ENCODE measurements at places on chromosomes 16 and 17.

- DNase-seq: no peak
These were observed 13.2 kb upstream of the RBFOX3 start for GRCh38 chr17:79623786-79624717.

DNA sequence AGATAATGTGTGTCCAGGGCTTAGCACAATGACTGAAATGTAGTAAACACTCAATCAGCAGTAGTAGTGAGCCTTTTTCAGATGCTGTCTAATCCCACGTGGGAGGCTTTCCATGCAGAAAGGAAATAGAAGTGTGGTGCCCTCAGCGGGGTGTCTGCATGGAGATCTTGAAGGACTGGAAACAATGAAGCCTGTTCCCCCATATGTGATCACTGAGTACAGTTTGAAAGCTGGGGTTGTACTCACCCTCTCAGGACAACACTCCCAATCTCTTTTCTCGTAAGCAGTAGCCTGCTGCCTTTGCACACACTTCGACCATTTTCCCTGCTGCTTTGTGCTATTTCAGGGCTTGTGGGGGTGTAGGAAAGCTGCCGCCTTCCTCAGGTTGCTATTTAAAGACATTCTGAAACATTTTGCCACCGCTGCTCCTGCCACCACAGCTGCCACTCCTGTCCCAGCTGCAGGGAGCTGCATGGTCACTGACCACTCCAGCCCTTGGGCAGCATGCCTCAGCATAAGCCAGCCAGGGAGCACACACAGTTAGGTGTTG, 40.6 kb upstream of the HAS3 start:
- DNase-seq: no peak

- no peak for DNase-seq
These were observed 21.7 kb downstream of the KNOP1 start for GRCh38 chr16:19696328-19696727.

DNA sequence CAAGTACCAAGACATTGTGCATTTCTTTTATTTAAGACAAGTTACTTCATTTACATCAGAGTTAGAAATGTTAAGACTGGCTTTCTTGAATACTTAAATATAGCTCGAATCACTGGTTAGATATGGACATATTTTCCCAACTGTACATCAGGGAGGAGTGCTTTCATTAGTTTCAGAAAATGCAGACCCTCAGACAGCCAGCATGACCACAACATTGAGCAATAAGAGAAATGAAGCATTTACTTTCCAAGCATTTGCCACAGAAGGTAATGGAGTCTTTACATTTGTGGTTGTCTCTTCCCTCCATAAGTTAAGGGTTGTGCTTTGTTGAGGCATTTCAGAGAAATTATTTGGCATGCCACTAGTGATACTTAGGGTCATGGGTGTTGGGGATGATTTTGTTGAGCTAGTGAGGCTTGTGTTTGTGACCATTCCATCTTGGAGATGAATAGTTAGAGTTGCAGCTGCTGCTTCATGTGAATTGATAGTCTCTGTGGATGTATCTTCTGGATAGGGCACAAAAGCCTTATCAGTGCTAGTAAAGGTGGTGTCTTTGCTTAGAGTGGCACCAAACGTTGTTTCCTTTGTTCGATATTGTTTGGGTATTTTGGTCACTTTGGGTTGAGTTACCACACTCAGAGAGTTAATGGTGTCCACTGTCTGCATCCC, 2.1 kb downstream of the OMG start:
- no peak for DNase-seq

GRCh38 chr17:70127221-70127873, 42.0 kb upstream of the KCNJ2 start:
- no peak for DNase-seq

DNA sequence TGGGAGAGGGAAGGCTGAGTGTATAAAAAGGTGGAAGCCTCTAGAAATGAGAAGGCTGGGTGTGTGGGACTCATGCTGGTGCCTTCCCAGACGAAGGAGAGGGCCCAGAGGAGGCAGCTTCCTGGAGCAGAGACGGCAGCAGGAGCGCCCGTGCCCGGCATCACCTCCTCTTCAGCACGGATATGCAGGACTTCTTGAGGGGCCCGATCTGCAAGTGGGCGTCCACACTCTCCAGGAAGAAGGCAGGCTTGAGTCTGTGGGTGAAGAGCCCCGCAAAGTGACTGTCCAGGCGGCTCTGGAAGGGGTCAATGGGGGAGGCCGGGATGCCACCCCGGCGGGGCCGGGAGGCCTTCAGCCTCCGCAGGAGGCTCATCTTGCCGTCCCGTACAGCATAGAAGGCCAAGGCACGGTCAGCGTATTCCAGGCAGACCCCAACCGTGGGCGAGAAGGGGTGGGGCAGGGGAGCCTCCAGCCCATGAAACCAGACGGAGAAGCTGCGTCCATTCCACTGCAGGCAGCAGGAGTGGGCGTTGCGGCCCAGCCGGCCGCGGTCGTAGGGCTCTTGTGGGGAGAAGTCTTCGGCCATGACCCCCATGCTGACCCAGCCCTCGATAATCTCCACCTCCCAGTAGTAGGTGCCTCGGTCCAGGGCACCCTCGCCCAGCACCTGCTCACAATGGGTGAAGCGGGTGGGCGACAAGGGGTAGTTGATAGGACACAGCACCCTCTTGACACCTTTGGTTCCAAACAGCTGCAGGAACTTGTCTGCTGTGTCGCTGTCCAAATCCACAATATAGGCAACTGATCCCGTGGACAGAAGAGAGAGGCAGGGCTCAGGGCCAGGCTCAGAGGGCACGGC, 3.8 kb downstream of the TRIM47 start:
- DNase-seq: no peak

- DNase-seq: no peak
These were observed 220.5 kb upstream of the CDH11 start for GRCh38 chr16:65342231-65342866.

GRCh38 chr17:34146440-34147043, 108.5 kb upstream of the CCL2 start:
- no peak for DNase-seq

GRCh38 chr17:149897-150584, 12.7 kb downstream of the SCGB1C2 start:
- DNase-seq: no peak

- no peak for DNase-seq
These were observed 18.0 kb downstream of the ADAM11 start for GRCh38 chr17:44776628-44777393.
